MCF 10A (cell line): ENCODE measurements at places on chromosomes 2 and 18. TPM values are rescaled to one million over a fixed set of nuclear protein-coding genes. Genes with fewer than 3 reads are reported as not detected.

Gene MAB21L4
- not detected in 2 replicates for total RNA-seq

Gene TIA1
- 75.7 and 83.9 TPM in 2 replicates for total RNA-seq

Gene SPP2
- total RNA-seq = not detected in 2 replicates

DNA sequence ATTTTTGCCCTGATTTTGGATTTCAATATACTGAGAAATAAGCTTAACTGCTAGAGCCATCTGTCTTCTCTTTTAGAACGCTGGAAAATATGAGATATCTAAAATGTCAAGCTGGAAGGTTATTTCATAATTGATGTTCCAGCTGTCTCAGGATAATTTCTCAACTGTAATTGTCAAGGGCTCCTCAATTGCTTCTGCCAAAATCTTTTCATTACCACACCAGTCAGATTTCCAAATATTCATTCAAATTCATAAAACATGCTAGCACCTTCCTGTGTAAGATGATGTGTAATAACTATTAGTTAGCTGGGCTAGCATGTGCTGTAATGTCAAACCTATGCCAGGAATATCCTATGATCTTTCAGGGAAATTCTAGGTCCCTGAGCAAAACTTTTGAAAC lies 88.1 kb downstream of the TNFRSF11A start:
- no peaks in the 10 kb centered on the region for H3K36me3 ChIP-seq
- H3K27ac ChIP-seq = no peak overlapping the region
- no peak overlapping the region for H3K4me3 ChIP-seq
- H3K27me3 ChIP-seq = peaks cover 12% of the 10 kb centered on the region
- DNase-seq = no peak
